Gastroesophageal sphincter (tissue), 4 donors: ENCODE measurements at places on chromosomes 3 and 15. TPM values are rescaled to one million over a fixed set of nuclear protein-coding genes. Genes with fewer than 3 reads are reported as not detected.

The HCN4 gene
- not detected for total RNA-seq

The FGF12 gene
- 15.9 TPM for total RNA-seq

The PLSCR5 gene
- not detected for total RNA-seq

The IFT80 gene
- total RNA-seq, result 36.6 TPM

The PLA2G4D gene
- total RNA-seq, result not detected

The NANOGP8 gene
- not detected for total RNA-seq

The STAB1 gene
- 111 TPM for total RNA-seq

The SCN5A gene
- total RNA-seq, result not detected

The XPC gene
- total RNA-seq, result 28.4 TPM

The NISCH gene
- 86.7 TPM for total RNA-seq

The SPATA12 gene
- total RNA-seq, result not detected
